ENCODE measurements at places on chromosomes 11 and 22.

- no peak for DNase-seq
These were observed 11.4 kb upstream of the KCNJ1 start for GRCh38 chr11:128878455-128878854.

DNA sequence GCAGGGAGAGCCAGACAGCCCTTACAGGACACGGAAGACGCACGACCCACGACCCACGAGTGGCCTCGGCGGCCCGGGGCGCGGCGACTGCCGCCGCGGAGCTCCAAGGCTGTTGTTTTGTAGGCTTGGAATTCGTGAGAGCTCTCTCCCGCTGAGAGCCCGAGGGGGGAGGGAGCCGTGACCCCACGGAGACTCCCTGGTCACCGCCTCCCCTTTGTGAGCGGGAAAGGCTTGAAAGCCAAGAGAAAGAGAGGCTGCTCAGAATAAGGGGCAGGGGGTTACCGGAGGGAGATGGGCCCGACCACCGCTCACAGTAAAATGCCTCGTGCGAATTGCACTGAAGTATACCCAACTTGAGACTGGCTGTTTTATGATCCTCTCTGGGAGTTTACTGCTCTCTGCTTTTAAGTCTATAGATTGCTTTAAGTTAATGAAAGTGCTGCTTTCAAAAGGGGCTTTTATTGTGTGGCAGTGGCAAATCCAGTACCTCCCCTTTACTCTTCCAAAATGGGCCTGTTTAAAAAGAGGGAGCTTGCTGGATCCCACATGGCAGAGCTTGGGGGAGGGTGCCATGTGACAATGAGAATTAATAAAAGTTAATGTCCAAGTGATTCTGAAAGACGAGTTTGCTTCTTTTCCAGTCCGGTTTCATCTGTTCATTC lies 2.9 kb downstream of the PKNOX2 start:
- no peak for DNase-seq

GRCh38 chr11:92969293-92969633 lies 188 bp upstream of the MTNR1B start:
- no peak for DNase-seq

DNA sequence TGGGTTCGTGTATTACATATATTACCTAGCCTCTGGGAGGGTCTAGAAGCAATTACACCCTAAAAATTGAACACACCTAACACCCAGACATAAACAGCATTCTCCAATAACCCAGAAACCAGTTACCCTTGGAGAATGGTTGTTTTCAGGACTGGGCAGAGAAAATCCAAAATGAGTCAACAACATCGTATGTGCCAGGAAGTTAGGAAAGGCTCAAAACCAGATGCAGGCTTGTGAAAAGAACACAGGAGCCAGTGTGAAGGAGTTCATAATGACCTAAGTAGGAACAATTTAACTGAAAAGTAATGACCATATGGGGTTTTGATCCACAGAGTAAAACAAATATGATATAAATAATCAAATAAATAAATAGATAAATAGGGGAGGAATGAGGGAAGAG lies 5.1 kb upstream of the CLPB start:
- DNase-seq = peak; percentile 78

DNA sequence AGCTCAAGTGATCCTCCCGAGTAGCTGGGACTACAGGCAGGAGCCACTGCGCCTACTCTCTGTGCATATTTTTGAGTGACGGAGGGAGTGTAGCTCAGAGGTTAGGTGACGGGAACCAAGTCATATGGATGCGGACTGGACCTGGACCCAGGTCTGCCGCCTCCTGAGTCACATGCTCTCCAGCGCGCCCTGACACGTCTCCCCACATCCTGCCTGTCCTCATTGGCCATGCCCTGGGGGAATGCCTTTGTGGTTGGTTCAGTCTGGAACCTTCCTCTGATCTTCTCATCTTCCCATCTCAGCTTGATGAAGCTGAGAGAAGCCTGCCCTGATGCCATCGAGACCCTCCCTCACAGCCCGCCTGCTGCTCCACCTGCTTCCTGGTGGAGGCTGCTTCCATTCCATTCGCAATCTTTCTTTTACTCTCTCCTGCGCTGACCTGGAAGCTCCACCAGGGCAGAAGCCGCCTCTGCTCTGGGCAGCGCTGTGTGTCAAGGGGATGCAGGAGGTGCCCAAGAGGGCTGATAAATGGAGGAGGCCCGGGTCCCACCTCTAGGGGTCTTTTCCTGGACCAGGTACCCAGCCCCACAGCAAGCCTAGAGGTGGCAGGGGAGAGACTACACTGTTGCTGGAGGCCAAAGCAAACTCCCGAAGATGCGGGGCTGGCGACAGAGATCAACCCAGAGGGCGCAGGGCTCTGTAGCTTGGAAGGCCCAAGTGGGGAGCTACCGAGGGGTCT lies 13.9 kb upstream of the BAIAP2L2 start:
- no peak for DNase-seq

DNA sequence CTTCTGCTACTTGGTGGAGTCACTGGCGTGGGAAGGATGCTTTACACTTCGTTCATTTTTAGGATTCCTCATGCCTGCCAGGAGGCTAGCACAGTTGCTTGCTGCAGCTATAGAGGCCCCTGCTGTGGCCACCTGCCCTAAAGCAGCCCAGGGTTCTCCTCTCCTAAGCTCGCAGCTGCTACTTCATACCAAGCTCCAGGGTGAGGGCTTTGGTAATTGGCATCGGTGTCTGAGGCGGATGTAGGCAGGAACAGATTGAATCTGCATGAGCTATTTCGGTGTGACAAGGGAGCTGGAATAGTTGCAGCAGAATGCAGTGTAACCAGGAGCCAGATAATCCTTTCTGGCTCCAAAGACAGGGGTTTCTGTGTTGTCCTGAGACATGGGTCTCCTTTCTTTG lies 133.1 kb downstream of the MICAL2 start:
- DNase-seq = no peak

GRCh38 chr11:103736315-103737036 lies 300.0 kb upstream of the DDI1 start:
- no peak for DNase-seq

DNA sequence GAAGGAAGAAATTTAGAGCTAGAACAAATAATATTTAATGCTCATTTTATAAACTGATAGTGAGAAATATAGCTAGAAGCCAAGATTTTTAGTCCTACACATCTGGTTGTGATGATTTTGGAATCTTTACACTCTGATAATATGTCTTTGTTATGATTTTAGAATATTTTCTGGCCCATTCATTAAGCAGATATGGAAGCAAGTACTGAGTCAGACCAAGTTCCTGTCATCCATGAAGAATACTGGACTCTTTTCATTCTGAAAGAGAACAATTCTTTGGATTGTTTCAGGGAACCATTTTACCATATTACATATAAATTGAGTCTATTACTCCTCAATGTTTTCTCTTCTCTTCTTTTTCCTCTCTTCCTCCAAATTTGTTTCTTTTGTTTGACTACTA lies 227.4 kb downstream of the TMEM135 start:
- peak; percentile 37 for DNase-seq

DNA sequence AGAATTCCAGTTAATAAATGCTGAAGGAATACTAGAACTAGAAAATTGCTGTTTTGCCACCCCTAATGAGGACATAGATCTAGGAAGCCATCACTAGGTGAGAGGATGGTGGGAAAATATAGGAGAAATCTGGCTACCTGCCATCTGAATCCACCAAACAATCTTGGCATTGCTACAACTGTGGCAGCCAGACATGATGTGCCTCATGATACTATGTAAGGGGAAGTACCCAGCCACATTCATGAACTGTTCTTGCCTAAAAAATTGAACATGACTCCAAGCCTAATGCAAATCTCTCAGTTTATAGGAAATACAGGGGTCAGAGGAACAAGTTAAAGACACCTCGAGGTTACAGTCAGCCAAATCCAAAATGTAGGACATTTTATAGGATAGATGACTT lies 72.8 kb downstream of the SFI1 start:
- no peak for DNase-seq

DNA sequence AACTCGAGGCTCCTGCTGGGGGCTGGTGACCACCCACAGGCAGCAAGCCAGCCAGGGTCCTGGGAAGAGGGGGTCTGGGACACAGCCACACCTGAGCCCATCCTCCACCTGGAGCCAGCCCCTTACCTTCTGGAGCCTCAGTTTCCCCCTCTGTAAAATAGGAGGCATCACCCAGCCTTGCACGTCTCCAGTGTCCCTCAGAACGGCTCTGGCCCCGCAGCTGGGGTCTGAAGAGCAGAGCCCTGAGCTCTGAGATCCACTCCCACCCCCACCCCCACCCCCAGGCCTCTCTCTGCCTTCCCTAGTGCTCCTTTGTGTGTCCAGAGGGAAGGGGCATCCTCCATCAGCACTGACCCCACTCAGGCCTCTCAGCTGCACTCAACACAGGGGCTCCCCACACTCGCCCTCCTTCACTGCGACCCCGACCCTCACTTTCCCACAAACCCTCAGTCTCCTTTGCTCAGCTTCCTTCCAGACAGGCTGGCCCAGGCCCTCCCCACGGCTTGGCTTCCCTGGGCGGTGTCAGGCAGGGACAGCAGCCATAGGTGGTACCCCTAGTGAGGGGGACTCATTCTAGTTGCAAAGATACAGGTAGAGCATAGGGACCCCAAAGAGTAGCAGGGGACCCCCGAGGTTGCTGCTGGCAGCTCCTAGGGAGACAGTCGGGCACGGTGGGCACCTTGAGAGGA lies 33.3 kb upstream of the KCNQ1OT1 start:
- no peak for DNase-seq

DNA sequence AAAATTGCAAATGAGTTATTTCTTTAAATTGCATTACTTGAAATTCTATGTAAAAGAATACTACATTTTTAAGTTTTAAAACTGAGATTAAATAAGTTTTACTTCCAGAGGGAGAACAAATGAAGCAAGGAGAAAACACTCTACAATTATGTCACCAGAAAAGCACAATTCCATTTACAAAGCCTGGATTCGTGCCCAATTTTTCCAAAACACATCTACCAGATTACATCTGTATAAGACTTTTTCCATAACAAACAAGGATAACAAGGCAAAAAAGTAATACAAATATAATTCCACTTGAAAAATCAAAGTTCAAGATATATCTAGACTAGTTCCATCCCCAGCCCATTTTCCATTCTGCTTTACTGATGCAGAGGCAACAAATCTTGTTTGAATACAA lies 40.5 kb downstream of the MTMR2 start:
- no peak for DNase-seq

DNA sequence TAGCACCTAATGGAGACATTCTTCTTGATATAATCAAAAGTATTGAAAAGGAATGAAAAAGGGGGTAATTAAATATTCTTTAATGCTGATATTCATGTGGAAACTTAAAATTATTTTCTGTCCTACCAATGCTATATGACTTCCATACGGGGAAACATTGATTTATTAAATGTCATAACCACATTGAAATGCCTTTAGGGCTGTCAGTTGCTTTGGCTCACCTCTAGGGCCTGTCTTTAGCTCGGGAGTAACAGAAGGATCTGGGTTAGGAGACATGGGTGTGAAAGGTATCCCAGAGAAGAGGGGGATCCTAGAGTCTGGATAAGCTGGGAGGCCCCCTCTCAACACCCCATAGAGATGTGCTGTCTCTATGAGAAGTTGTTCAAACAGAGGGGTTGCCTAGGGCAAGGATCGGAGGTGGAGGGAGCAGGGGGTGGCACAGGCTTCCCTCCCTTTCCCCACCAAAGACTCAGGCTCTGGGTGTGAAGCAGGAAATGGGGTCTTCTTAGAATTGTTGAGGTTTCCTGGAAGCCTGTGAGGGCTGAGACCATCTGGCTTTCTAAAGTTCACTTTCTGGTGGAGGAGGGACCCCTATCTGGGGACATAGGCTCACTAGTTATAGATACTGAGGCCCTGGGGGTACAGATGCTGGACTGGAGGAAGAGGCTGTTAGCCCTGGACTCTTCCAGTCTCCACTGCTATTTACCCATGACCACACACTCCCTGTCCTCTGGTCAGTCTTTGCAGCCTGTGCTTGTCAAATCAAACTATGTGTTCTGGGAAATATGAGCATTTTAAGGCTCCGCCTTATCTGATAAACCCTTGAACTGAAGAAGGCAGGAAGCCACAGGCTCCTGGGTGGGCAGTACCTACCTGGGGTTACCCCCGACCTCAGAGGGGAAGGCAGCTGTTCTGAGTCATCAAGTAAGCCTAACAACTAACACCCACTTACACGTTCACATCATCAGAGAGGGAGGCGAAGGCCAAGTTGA lies 55.8 kb upstream of the RRAS2 start:
- peak; percentile 83 for DNase-seq

DNA sequence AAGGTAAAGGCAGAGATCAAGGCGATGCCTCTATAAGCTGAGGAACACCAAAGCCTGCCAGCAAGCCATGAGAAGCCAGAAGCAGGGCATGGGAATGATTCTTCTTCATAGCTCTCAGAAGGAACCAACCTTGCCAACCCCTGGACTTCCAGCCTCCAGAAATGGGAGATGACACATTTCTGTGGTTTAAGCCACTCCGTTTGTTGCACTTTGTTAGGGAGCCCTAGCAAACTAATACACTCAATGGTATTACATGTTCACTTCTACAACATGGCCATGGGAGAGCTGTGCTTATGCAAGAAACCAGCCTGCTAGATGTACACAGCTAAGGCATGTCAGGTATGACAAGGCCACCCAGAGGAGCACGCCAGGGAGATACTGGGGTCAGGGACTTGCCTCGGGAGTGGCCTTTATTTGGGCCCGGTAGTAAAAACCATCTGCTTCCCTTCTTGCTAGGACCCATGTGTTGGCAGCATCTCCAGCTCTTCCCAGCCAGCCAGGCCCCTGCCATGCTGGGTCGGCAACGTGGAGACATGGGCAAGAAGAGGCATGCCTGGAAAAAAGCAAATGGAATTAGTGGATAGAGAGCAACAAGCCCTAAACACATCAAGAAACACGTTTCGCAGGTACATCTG lies 3.6 kb downstream of the C11orf16 start:
- DNase-seq = peak; percentile 41

- no peak for DNase-seq
These were observed 13.5 kb upstream of the VWA5A start for GRCh38 chr11:124101737-124102136.

- DNase-seq = peak; percentile 70
These were observed 25.9 kb upstream of the RAB30 start for GRCh38 chr11:83097429-83098075.

- peak; percentile 36 for DNase-seq
These were observed 14.2 kb upstream of the MUC6 start for GRCh38 chr11:1050581-1051355.

DNA sequence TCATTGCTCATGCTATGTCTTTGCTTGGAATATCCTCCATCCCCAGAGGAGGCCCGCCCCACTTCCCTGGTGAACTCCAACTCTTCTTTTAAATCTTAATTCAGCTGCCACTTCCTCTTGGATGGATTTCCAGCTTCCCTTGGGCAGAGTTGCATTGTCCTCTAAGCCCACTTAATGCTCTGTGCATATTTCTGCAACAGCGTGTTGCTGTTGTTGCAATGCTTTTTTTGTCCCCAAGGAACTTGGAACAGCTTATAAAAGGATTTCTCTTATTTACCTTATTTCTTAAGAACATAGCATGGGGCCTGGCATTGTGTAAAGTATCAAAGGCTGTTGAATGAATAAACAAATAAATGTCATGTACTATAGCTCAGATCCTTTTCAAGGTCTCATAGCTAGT lies 507.4 kb downstream of the METTL15 start:
- DNase-seq = peak; percentile 70

DNA sequence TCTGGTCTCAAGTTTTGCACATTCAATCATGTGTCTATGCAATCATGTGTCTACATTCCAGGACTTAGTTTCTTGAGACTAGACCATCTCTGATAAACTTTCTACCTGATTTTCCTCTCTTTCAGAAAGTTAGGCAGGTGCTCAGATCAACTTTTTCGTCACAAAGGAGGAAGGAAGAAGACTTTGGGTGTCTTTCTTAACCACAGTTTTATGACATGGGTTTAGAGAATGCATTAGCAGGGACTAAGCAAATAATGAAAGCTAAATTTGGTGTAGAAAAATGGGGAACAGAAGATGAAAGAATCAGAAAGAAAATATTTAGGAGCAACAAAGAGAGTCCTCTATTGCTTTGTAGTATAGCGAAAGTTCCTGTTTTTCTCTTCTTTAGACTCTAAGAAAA lies 7.7 kb upstream of the GLYATL1B start:
- no peak for DNase-seq

All from amniotic epithelial cell (primary cell).